ENCODE measurements at places on chromosomes 4 and X.

- DNase-seq, result peak; percentile 25
These were observed 3.0 kb upstream of the ARMCX4 start for GRCh38 chrX:101482296-101482695.

- peak; percentile 34 for DNase-seq
These were observed 567.9 kb downstream of the INPP4B start for GRCh38 chr4:142278171-142278570.

DNA sequence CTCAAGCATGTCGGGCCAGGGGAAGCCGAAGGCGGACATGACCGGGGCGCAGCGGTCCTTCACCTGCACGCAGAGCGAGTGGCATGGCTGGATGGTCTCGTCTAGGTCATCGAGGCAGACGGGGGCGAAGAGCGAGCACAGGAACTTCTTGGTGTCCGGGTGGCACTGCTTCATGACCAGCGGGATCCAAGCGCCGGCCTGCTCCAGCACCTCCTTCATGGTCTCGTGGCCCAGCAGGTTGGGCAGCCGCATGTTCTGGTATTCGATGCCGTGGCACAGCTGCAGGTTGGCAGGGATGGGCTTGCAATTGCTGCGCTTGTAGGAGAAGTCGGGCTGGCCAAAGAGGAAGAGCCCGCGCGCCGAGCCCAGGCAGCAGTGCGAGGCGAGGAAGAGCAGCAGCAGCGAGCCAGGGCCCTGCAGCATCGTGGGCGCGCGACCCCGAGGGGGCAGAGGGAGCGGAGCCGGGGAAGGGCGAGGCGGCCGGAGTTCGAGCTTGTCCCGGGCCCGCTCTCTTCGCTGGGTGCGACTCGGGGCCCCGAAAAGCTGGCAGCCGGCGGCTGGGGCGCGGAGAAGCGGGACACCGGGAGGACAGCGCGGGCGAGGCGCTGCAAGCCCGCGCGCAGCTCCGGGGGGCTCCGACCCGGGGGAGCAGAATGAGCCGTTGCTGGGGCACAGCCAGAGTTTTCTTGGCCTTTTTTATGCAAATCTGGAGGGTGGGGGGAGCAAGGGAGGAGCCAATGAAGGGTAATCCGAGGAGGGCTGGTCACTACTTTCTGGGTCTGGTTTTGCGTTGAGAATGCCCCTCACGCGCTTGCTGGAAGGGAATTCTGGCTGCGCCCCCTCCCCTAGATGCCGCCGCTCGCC, at the start of gene SFRP2:
SFRP2 (minus strand) TSS at position 671 of the 864 bp plus-strand sequence; CDS start at position 423, 248 bp downstream.
- peak; percentile 23 for DNase-seq

- DNase-seq, result no peak
These were observed 24.9 kb upstream of the RPL39 start for GRCh38 chrX:119816300-119816699.

GRCh38 chr4:186227221-186227620, at the start of gene KLKB1:
Gene KLKB1, plus strand, starts transcription at chr4:186227507. Its CDS starts 689 bp downstream, at chr4:186228196.
- DNase-seq, result no peak

DNA sequence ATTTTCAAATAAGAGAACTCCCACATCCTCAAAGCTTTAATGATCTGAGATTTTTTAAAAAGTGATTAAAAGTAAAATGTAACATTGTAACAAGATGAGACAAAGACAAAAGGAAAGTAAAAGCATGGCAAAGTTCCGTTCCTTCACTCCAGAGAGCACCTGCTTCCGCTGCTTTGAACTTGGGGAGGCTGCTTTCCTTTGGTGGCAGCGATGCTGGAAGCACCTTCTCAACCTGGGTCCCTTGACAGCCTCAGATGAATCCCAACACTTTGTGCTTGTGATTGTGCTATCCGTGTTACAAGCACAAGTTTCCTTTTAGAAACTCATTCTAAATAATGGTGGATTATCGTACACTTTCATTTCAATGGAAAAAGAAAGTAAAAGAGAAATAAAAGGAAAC, 59.7 kb downstream of the HADH start:
- no peak for DNase-seq

DNA sequence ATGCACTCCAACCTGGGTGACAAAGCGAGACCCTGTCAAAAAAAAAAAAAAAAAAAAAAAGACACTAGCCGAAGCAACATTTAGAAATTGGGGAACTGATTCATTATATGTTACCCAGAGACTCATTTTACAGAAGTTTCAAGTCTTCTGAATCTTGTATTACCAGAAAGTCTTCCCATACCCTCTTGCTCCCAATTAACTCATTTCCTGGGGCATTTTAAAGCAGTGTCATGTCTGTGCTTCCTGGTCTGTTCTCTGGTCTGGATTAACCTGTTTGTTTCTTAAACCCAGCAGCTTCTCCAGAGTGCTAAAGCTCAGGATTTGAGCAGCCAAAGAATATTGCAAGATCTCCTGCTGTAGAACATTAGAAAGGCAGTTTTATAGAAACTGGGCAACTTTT, 43.7 kb downstream of the FRMPD3 start:
- DNase-seq, result no peak

GRCh38 chrX:40485102-40485826, 95.5 kb upstream of the ATP6AP2 start:
- no peak for DNase-seq

DNA sequence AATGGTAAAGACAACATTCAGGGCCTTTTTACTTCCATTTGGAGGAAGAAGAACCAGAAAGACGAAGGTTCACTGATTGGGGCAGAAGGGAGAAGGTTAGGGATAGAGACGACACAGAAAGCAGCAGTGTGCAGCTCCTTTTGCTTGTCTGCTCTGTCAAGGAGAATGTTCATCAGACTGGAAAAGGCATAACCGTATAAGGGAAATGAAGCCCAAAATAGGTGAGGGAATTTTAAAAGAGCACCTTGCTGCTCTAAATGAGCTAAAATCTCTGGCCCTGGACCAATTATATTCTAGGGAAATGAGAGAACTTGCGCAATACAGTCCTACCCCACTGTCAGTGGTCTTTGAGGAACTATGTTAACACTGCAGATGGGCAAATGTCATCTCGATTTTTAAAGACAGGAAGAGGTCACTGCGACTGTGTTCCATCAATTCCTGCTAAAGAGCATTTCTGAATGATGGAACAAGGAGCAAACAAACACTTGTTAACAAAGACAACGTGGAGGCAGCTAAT, 909.8 kb upstream of the FTHL17 start:
- no peak for DNase-seq

GRCh38 chrX:57918750-57919436, 8.6 kb upstream of the ZXDA start:
- peak; percentile 32 for DNase-seq

DNA sequence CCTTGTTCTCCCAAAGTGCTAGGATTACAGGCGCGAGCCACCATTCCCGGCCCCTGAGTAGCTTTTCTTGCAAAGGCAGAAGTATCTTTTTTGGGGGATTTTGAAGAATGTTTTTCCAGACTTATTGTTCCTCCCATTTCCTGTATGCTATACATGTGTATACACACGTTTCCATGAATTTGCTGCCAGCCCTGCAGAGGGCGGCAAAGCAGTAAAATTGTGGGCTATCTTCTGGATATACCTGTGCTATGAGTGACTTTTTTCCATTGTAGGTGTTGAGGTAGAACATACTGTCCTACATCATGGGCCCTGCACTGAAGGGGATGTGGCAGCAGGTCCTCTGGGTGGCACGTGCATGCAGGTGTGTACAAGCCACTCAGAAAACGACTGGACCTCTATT, 16.9 kb upstream of the MED28 start:
- DNase-seq, result no peak

DNA sequence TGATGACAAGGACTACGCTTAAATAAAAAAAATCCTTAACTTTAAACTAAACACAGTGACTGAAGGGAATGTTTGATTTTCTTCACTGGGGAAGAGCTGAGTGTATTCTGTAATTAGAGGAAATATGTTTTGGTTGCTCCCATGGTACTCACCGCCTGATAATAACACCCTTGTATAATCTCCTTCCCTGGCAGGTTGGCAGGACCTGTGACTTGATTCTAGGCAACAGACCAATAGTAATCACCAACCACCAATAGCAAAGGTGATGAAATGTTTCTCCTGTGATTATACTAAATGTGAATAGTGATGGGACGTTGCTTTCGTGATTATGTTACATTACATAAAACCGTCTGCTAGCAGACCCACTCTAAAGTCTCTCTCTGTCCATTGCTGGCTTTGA, 536.8 kb upstream of the CPEB2 start:
- no peak for DNase-seq

DNA sequence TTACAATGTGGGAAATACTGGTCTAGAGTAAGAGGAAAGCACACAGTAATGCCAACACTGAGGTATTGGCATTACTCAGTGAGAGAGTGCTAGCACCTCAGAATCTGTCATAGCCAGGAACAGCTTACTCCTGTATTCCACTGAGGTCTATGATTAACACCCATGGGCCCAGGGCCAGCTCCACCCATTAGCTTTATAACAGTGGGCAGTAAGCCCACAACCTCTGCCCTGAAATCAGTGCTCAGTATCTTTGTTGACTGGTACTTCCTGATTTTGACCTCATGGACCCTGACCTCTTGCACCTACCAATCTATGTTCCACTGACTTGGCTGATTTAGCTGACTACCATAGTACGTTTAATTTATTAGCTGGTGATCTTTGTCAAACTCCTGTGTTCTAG, 56.1 kb downstream of the LANCL3 start:
- no peak for DNase-seq

DNA sequence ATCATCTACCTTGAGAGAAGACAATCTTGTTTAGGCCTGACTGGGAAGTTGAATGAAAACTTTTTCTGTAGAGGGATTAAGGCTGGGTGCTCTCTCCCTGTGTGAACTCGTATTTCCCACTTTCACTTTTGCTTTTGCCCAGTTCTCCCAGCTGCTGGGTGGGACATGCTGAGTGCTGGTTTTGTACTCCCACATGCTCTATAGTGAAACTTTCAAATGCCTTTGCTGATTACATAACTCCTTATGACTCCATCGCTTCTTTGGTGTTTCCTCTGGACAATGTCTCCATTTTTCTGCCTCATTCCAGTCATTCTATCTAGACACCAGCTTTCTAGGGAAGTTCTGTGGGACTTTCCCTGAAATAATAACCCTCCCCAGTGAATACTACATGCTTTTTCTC, 100.5 kb downstream of the CLNK start:
- DNase-seq, result peak; percentile 73

DNA sequence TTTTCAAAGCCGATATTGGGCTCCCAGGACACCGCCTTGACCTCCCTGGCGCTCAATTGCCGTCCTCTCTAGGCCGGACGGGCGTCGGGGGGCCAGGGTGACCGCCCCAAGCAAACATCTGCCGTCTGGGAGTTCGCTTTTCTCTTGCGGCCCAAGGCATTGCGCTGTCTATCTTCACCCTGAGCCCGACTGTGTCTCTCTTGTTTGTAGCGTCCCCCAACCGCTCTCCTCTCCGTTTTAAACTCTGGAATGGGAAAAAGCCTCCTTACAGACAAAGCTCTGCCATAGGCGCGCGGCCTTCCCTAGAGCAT, 551 bp upstream of the ARX start:
- no peak for DNase-seq

DNA sequence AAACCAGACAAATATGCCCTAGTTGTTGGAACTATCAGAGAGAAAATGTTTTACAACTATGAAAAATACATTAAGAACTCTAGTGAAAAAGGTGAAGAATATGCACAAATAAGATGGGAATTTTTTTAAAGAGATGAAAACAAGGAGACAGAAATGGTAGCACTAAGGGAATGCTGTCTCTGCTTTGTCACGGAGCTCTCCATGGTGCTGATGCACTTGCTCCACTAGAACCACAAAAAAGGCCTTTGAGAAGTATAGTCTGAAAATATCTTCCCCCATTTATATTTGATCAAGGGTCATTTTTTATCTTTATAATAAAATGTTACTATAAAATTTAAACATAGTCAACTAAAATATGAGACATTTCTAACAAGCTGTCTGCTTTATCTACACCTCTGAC, 1655.5 kb upstream of the AGA start:
- no peak for DNase-seq

DNA sequence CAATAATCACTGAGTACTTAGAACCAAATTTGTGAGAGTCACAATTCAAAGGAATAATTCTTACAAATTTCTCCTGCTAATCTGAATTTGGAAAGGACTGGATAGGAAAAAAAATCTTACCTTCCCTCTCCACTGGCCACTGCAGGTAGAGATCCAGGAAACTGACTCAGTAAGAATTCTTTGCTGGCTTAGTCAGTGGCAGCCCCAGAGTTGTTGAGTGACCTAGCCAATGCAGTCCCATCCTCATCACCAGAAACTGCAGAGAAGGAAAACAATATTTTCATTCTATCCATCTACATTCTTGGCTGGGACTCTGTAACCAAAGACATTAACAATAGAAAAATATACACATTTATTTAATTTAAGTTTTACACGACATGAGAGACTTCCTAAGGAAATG, 572.0 kb downstream of the ADGRL3 start:
- no peak for DNase-seq

DNA sequence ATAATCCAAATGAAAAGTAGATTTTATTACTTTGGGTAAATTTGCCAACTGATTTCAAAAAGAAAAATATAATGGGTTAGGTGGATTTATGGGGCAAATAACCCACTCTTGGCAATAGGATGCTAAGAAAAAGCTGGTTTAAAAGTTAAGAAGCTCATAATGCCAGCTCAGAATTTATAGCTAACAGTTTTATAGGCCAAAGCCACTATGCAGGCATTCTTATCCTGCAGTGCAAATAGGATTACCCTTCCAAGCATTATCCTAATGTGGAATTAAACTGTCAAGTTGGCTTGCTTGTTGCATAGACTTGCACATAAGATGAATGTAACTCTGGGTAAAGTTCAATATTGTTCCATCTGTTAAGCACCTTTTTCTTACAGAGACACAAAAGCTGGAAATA, 703.0 kb downstream of the PCDH18 start:
- no peak for DNase-seq

DNA sequence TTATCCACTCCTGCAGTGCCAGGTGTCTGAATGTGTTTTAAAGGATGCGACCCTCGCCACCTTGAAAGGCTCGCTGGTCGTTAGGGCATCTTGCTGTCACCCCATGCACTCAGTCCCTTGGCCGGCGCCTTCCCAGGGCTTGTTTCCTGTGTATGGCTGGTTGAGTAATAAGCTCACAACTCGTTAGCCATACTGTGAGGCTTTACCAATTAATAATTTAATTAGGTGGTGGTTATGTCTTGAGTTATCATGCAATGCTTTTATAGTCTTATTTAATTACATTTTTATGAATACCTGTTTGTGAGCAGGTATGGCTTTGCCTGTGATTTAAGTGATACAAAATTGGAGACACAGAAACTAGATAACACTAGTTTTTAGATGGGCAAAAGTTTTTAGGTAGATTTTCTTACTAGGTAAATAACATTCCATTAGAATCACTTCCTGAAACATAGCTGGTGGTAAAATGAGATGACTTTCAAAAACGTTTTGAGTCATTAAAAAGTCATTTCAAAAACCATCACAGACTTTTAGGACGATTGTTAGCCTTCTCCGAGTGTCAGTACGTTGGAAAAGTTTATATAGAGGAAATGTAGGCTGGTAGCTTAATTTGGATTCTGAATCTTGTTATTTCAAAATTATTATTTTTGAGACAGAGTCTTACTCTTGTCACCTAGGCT, 18.2 kb downstream of the PTTG2 start:
- DNase-seq, result no peak

GRCh38 chr4:21011106-21011505, 310.8 kb downstream of the PACRGL start:
- DNase-seq, result no peak

- no peak for DNase-seq
These were observed 16.0 kb downstream of the ANXA3 start for GRCh38 chr4:78567500-78568060.
